Stimulated activated CD8-positive, alpha-beta memory T cell treated with anti-CD3 and anti-CD28 coated beads, Interleukin-4, amount 100 ng/mL, for 1 hour (primary cell): ENCODE measurements at places on chromosomes 3 and 15.

- no peak for DNase-seq
These were observed 281.3 kb downstream of the CLSTN2 start for GRCh38 chr3:140216249-140216648.

GRCh38 chr15:48315041-48315440, 16.2 kb upstream of the DUT start:
- no peak for DNase-seq

DNA sequence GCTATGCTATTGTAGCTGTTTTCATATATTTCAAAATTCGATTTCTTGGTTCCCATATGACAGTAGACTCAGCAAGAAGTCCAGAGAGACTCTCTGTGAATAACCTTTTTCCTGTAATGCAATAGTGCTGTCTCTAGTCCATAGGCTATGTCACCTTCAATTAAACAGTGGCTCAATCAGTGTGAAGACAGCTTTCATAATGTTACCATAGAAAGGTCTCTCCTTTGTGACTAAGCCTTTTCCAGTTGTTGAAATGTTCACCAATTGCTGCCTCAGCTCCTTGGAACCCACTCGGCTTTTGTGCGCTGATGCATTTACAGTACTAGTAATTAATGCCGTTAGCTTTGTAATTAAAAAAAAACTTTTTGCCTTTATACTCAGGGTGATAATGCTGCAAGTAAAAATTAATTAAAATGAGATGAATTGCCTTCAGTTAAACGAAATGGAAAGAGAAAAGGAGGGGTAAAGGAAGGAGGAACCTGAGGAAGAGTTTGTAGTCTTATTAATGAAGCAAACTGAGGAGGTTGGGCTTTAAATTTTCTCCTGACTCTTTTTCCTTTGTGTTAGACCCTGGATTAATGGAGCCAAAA, 214.8 kb downstream of the LSAMP start:
- no peak for DNase-seq

DNA sequence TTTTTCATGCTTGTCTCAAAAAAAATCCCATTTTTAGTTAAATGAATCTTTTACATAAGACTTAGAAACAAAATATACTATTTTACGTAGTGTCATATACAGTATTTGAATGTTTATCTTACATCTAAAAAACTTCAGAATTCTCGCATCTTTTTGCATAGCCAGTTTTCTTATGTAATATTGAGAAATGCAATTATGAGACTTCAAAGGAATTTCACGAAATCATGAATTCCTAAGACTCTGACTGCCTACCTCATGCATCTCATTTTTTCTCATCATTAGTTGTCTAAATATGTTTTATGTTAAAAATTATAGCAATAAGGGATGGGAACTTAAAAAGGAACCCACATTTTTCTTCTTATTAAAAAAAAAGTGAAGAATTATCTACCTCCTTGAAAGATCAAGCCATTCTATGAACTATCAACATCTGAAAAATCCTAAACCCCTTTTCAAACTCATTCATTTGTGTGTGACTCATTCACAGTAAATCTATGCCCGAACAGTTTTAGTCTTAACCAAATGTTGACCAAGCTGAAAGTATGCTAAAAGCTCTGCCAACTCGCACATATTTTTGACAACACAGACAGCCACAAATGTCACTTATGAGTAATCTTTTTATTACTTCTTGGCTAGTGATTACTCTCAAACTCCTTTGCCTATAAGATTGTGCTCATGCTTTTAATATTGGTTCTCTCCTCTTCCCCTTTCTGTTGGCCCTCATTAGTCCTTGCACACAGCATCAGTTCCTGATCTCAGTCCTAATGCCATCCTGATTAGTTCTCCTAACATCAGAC, 115.9 kb downstream of the DCLK3 start:
- no peak for DNase-seq

DNA sequence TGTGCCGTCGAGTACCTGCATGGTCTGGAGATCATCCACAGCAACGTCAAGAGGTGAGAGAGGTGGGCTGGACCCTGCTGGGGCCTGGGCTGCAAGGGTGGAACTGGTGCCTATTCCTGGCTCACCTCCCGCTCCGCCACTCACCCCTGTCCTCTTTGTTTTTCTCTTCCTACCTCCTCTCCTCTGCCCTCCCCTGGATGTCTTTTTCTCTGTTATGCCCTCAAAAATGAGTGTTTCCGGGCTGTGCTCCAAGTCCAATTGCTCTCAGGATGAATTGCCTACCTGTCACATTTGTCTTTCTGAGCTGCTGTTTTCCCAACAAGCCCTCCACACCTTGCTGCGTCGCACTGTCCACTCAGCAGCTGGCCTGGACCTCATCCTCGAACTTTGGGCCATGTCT, 28.5 kb upstream of the TATDN2 start:
- DNase-seq = no peak

GRCh38 chr3:186075931-186076567, 32.8 kb downstream of the ETV5 start:
- DNase-seq = no peak

DNA sequence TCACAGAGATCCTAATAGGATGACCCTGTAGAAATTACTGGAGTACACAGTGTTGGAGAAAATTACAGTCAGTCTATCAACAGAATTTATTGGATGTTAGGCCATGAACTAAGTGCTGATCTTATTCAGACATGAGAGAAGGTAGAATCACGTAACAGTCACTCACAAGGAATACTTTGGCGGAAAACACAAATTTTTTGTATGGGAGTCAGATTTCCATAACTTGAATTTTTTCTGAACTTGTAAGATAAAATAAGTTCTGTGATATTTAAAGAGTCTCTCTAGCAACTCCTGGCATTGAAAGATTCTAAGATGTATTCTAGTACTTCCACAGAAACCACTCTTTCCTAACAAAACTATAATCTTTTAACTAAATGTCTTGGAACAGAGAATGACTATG, 178.8 kb upstream of the MME start:
- no peak for DNase-seq

DNA sequence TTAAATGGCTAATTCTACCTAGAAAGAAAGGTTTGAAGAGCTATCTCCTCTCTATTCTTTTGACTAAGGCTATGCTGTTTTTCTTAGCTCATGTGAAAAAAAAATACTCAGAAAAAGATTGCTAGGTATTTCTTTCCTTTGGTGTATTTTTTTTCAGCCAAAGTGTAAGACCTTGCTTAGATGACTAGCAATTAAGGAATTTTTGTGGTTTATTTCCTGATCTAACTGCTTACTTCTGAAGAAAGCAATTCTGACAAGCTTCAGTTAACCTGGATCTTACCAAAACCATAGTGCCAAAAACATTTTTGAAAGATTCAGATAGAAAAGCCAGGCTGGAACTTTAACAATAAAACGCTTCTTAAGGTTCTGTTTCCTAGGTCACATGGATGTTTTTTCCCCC, 315.6 kb downstream of the SOX2 start:
- no peak for DNase-seq

DNA sequence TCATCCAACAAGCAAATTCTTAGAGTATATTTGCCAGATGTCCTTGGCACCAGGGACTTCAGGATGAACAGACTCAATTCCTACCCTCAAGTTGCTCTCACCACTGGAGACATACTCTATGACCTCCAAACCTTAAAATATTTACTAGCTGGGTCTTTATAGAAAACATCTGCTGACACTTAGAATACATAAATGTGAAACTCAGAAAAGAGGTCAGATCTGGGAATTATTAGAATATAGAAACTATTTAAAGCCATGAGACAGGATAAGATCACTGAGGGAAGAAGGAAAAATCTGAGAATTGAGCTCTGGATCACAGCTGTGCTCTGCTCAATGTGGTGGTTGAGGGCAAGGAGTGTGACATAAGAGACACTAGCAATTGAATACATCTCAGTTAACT, 695.4 kb upstream of the UBE2E2 start:
- DNase-seq = no peak

DNA sequence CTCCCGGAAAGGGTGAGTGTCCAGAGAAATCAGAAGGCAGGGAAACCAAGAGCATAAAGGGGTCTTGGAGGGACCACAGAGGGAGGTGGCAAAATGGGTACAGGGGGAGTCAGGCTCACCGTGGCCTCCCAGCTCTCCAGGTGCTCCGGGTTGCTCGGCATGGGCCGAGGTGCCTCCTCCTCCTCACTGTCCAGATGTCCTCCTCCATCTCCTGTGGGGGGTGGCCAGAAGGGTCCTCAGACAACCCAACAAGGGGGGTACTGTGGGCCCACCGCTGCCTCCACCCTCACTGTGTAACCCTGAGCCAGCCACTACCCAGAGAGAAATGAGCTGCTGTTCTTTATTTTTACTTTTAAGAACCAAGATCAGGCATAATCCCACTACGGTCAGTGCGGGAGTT, 30.4 kb upstream of the OR4F6 start:
- DNase-seq = no peak

DNA sequence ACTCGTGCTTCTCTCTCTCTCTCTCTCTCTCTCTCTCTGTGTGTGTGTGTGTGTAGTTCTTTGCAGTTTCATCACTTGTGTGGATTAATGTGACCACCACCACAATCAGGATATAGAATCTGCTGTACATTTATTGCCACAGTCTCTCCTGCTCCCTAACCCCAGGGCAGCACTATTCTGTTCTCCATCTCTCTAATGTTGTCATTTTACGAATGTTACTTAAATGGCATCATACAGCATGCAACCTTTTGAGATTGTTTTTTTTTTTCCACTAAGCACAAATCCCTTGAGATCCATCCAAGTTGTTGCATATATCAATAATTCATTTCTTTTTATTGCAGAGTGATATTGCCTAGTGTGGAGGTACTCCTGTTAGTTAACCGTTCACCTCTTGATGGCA, 26.9 kb downstream of the SLCO3A1 start:
- DNase-seq = no peak

- no peak for DNase-seq
These were observed 414.9 kb downstream of the RBMS3 start for GRCh38 chr3:29695643-29696198.

DNA sequence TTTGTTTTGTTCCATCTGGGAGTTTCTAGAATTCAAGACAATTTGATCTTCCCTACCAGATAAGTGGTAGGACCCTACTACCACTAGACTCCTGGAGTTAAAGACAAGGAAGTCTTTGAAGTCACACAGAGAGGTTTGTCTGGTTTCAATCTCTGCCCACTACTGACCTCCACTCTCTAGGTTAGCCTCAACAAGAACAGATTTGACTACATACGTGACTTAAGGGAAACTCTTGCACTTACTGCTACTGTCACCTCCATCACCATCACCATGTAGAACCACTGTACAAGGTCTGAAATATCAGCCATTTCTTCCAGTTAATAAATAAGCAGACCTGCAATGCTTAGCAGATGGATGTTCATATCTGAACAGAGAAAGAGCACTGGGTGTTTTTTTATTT, 148.3 kb upstream of the ARHGEF26 start:
- DNase-seq = no peak
